HCEC 1CT (cell line): ENCODE measurements at places on chromosomes 12 and 14.

GRCh38 chr12:49342066-49342913, 4.4 kb upstream of the DNAJC22 start:
- DNase-seq, result peak; percentile 81

- DNase-seq, result no peak
These were observed 92.7 kb downstream of the B4GALNT3 start for GRCh38 chr12:552466-552865.

DNA sequence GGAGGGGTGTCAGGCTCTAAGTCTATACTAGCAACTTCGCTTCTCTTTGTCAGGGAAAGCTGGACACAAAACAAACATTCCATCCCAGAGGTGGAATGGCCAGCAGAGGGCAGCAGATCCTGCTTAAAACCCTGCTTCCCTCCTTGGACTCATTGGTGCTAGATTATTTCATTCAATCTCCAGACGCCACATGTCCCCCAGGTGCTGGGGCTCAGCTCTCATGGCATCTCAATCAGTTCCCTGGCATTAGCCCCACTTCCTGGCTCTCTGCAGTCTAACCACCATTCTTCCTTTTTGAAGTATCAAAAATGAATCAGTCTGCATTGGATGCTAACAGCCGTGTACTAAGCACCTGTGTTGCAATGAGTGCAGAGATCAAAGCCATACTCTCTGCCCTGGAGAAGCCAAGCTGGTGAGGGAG, 8.1 kb upstream of the PPP1R1A start:
- DNase-seq, result peak; percentile 27

DNA sequence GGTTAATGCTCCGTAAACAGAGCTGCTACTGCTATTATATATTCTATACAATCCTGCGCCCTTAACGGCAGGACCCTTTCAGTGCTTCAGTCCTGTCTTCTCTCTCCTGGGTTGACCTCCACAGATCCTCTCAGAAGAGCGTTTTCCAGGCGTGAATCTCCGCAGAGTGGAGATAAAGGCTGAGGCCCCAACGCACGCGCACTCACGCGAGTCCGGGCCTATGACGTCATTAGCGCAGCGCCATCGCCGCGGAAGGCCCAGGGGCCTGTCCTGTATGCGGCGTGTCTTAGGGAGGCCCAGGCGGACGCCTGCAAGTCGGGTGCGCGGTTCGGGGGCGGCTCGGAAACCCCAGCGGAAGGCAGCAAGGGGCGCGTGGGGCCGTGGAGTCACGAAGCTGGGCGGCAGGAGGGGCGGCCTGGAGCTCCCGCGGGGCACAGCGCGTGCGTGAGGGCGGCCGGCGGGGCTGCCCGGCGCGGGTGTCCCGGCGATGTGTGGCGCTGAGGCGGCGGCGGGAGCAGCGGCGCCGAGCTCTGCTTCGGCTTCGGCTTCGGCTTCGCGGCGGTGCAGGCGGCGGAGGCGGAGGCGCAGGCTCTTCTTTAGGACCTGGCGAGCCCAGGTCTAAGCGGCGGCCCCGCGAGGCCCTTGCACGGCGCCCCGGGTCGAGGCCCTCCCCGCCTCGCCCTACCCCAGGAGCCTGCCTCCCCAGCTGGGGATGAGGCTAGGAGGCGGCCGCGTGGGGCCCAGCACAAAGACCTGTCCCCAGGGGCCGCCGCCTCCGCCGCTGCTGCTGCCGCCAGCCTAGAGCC, at the start of gene MAPKAPK5:
MAPKAPK5 (plus strand) TSS at position 479 of the 806 bp plus-strand sequence. CDS start 506 bp downstream, outside the sequence.
- DNase-seq, result peak; percentile 91

GRCh38 chr12:48119834-48120195, 651 bp downstream of the PFKM start:
- DNase-seq, result peak; percentile 4

- no peak for DNase-seq
These were observed 37.5 kb downstream of the FZD10 start for GRCh38 chr12:130199581-130200390.

DNA sequence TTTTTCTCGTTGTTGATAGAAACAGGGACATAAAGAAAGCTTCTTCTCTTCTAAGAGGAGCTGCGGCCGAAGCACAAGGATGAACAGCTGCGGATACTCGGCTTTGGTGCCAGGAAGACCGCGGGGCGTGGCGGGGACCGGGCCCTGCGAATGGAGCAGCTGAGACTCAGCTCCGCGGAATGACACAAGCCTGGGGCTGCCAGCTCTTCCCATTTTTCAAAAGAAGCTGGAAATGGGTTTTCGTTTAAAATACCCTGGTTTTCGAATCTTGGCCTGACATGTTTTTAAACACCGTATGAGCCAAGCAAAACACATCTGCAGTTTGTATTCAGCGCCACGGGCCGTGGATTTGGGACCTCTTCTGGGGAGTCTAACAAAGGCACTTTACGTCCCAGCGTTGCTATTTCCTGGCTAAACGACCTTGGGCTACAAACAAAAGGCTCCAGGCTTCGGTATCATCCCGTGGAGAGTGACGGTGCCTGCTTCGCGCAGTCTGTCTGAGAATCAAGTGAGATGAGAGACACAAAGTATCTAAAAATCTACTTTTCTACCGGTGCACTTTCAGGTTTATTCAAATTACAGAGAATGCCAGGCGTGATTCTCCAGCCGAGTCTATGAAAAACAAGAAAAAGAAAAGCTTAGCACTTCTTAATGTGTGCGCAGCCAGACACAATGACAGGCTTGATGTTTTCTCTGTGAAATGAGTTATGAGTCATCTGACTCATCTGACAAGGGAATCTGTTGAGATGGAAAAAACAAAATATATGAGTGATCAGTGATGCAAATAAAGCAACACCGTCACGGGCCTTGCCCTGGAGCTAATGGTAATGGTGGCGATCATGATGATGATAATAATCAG, 114.0 kb upstream of the TMEM132D start:
- DNase-seq, result no peak

GRCh38 chr12:59115526-59115925, 195.2 kb upstream of the LRIG3 start:
- DNase-seq, result no peak

- no peak for DNase-seq
These were observed 30.1 kb upstream of the TDRD9 start for GRCh38 chr14:103898204-103898603.

DNA sequence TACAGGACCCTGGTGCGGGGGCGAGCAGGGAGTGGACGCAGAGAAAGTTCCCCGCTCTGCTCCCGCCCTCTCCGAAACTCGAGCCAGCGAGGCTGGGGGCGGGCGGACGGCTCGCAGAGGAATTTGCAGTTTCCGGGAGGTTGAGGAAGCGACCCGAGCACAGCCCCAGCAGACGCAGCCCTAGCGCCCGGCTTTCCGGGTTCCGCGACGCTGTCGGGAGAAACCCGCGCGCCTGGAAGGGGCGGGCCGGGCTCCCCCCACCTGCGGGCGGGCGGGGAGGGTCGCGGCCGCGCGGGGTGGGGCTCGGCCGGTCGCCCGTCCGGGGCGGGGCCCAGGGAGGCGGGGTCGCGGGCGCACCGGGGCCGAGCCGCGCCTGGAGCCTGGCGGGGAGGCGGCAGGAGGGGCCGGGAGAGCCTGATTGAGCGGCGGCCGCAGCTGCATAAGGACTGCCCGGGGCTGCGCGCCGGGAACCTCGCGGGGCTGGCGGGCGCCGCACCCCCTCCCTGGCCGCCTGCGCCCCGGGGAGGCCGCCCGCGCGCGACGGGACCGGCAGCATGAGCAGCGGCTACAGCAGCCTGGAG, at the start of gene RASSF3:
RASSF3 (plus strand) TSS at position 417 of the 581 bp plus-strand sequence; CDS start at position 555, 138 bp downstream.
- DNase-seq, result peak; percentile 74

- DNase-seq, result no peak
These were observed 78.5 kb upstream of the RASSF3 start for GRCh38 chr12:64531665-64532334.

DNA sequence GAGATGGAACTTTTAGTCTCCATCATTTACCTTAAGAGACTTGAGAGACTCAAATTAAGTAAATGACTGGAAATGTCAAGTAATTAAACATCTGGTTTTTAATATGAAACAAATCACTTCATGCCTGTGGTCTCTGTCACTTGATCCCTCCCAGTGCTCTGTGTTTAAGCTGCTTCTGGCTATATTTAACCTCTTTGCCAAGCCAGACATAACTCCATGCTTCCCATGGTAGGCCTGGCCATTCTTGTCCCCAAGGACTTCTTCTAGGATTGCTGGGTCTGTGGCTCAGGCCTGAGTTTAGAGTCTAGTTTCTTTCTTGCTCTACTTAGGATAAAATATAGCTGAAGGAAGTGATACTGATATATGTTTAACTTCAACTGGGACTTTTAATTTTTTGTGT, 1013.6 kb downstream of the FLRT2 start:
- DNase-seq, result no peak

- DNase-seq, result no peak
These were observed 40.3 kb upstream of the NUAK1 start for GRCh38 chr12:106179086-106179485.

- DNase-seq, result peak; percentile 21
These were observed 5.0 kb downstream of the CDK17 start for GRCh38 chr12:96395236-96395635.

- no peak for DNase-seq
These were observed 47.3 kb downstream of the ELK3 start for GRCh38 chr12:96241431-96241830.

GRCh38 chr14:75497191-75497590, 25.1 kb upstream of the BATF start:
- DNase-seq, result no peak

GRCh38 chr14:36553656-36554260, 28.7 kb downstream of the NKX2-8 start:
- DNase-seq, result peak; percentile 51

DNA sequence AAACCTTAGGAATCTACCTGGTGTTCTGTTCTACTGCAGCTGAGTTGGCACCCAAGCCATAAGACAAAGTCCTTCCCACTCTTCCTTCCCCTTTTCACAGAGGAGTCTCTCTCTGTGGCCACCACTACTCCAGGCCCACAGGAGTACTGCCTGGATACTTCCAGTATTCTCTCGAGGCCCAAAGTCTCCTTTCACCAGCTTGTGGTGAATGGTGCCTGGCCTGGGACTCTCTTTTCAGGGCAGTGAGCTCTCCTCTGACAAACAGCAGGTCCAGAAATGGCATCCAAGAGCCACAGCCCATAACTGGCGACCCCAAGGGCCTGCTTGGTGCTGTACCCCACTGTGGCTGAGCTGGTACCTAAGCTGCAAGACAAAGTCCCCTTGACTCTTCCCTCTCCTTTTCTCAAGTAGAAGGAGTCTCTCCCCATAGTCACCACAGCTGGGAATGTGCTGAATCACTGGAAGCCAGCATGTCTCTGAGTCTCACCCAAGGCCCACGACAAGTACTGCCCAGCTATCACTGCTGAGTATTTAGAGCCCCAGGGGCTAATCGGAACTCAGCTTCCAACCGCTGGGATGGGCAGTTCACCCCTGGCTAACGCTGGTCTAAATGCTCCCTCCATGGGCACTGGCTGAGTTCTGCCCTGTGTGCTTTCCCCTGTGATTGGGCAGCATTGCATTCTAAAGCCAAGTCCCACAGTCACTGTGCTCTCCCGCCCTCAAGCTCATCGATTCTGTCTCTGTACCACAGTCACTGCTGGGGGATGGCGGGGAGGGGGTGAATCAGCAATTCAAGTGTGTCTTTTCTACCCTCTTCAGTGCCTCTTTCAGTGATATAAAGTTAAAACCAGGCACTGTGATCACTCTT, 6.1 kb downstream of the A2ML1 start:
- DNase-seq, result no peak

DNA sequence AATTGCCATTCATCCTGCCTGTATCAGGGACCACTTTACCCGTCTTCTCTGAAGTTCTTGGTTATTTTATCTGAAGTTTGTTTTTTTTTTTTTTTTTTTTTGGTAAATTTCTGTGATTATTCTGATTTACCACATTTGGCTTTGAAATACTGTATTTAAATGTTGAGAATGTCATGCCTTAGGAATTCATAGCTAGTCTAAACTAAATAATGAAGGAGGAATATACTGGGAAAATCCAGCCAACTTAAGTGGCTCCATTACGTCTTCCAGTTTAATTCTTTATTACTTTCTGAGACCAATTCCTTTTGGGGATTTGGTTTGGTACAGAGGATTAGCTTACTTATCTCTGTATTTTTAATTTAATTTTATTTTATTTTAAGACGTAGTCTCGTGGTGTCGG, 60.3 kb upstream of the KCNMB4 start:
- no peak for DNase-seq

DNA sequence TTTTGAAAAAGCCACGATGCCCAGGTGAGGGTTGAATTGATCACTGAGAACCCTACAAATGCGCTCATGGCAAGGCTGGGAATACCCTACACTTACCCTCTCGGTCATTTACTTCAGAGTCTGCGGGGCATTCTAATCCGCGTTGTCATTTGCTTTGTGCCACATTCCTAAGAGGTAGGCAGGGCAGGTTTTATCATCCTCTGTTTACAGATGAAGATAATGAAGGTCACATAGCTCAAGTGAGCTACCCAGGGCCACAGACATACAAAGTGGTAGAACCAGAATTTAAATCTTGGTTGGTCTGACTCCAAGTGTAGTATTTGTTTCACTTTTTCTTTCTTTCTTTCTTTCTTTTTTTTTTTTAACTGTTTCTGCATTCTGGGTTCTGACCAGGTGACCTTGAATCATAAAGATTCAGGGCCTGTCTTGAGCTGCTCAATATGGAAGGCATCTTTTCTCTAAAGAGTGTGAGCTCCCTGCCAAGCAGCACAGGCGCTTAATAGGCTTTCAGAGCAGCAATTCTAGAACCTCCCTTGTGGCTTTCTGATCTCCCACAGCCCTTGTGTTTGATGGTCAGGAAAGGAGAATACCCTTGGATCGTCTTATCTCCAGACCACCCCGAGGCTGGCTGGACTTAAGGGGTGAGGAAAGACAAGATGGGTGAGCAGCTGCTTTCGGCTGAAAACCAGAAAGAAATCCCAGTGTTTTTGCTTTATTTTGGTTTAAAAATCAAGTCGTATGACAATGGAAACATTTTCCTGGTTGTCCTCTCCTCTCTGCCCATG, 662 bp upstream of the BATF start:
- DNase-seq, result no peak

DNA sequence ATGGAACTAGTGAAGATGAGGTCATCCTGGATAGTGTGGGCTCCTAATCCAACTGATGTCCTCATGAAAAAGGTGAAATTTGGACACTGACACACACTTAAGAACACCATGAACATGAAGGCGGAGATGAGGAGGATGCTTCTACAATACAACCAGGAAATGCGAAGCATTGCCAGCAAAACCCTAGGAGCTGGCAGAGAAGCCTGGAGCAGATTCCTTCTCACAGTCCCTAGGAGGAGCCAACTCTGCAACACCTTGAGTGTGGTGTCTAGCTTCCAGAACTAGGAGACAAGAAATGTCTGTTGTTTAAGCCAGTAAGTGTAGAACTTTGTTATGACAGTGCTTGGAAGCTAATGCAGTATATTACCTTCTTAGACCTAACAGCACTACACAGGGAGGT, 191.9 kb upstream of the PWP1 start:
- DNase-seq, result no peak

DNA sequence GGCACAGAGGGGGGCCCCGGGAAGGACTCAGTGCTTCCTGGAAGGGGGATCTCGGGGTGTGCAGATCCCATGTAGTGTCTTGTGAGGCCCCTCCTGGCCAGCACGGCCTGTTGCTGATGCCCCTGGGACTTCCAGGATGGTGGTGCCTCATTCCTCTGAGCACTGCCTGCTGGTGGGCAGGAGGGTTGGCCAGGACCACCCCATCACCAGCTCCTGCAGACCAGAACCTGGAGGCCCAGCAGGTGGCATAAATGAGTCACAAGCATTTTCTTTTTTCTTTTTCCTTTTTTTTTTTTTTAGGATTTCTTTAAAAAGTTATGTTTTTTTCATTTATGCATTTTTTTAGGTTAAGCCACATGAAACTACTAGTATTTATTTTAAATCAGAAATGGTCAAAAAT, 8.0 kb downstream of the MMP17 start:
- DNase-seq, result no peak

- DNase-seq, result peak; percentile 74
These were observed 217.1 kb downstream of the SLC38A4 start for GRCh38 chr12:46608431-46609272.

GRCh38 chr12:121223292-121224285, 13.7 kb downstream of the P2RX4 start:
- DNase-seq, result no peak
